ENCODE measurements at places on chromosomes 12 and 14.

- DNase-seq, result no peak
Measured at GRCh38 chr14:38553586-38553985, 297.7 kb upstream of the CLEC14A start.

DNA sequence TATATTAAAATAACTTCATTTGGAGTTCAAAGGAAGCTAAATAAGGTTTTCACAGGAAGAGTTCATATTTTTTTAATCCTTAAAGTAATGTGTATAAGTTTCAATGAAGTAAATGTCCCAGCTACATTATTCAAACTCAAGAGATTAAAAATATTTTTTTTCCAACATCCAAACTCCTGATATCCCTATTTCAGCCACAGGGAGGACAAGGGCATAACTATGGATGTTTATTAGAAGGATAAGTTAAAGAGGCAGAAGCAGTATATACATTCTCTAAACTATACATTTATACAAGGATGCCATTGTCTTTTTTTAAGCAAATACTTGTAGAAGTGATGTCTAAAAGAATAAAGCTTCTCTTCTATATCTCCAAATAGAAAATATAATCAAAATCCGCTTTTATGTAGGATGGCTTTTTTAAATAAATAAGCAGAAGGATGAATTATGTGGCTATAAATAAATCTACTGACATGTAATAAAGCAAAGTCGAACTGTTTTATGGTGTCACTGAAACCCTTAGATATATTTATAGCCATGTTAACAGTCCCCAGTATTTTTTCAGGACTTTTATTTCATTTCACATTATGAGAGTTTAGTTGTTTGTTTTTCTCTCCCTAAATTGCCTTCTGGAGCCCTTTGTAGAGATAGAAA is 936.5 kb downstream of the DIO2 start:
- DNase-seq, result no peak

GRCh38 chr14:85934123-85934885 is 404.4 kb downstream of the FLRT2 start:
- peak; percentile 92 for DNase-seq

DNA sequence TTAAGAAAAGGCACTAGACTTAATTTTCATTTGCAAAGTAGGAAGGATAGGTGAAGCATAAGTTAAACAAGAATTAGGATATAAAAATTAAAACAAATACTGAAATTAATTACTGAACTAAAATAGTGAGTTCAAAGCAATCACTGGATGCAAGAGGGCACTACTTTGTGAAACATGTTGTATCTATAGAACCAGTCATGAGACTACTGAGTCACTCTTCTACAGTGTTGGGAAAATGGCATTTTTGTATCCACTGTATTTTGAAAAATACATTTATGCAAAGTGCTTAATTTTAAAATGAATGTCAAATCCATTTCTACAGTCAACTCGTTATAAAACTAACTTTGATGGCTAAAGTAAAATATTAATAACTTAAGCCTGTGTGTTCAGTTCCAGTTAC is 47.9 kb downstream of the SEL1L start:
- DNase-seq, result no peak

DNA sequence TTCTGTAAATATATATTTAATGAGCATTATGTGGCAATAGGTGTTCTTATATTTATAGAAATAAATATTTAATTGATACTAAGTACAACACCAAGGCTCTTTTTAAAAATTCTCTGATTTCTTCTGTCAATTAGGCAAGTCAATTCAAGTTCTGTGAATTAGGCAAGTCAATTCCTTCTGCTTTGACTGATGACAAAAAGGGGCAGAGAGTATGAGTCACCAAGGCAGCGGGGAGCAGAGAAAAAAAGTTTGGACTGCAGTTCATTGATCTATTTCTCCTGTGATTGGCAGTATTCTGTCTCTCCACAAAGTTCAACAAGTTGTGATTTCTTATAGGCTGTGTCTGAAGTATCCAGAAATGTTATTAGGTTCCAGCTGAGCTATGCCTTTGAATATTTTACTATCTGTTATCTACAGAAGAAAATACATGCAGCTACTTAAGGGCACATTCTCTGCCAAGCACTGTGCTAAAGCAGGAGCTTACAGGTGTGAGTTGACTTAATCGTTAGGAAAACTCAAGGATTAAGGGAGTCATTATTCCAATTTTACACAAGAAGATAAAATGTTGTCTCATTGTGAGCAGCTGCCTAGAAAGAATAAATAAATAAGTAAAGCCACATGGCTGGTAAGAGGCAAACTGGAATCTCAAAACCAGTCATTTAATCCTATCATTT is 206.4 kb upstream of the ALG10B start:
- no peak for DNase-seq

GRCh38 chr12:11757095-11757494 is 107.6 kb downstream of the ETV6 start:
- no peak for DNase-seq

DNA sequence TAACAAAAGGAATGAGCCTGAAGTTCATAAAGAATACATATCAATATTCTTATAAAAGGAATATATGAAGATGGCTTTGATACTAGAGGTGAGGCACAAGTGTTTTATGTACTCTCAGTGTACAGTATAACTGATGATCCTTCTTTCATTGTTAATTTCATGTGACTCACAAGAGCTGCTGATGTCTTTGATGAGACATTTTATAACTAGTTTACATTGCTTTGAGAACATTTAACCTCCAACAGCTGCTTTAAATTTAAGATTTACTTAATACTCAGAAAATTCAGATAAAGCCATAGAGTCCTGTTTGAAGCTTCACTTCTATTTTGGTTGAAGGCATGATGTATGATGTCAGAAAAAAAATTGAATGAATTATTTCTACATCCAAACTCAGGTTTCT is 59.8 kb downstream of the WASHC4 start:
- DNase-seq, result no peak

GRCh38 chr14:101968186-101968585 is 3.8 kb downstream of the DYNC1H1 start:
- DNase-seq, result no peak

GRCh38 chr12:54328595-54329337 is 3.8 kb downstream of the COPZ1 start:
- no peak for DNase-seq

DNA sequence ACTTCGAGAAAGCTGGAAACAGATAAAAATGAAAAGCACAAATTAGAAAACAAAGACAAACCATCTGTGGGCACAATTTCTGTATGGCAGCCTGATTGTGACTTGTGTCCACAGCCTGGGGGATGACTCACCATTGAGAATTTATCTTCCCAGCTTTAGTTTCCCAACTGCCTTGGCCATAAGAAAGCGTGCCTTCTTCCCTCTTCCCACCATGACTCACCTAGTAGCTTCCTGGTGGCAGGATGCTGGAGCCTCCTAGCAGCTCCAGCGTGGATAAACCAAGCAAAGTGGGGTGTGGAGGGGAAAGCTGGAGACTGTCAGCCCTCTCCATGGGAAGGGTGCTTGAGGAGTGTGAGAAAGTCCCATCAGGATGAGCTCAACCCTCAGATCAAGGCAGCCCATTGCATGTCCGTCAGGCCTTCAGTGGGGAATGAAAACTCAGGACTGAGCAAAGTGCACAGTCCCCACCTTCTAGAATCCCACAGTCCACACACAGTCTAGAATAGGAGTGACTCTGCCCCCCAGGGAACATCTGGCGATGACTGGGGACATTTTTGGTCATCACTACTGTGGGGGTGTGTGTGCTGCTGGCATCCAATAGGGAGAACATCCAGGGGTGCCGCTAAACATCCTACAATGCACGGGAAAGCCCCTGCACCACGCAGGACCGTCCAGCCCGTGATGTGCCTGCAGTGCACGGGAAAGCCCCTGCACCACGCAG is 22.4 kb upstream of the SERPINA6 start:
- DNase-seq, result no peak

DNA sequence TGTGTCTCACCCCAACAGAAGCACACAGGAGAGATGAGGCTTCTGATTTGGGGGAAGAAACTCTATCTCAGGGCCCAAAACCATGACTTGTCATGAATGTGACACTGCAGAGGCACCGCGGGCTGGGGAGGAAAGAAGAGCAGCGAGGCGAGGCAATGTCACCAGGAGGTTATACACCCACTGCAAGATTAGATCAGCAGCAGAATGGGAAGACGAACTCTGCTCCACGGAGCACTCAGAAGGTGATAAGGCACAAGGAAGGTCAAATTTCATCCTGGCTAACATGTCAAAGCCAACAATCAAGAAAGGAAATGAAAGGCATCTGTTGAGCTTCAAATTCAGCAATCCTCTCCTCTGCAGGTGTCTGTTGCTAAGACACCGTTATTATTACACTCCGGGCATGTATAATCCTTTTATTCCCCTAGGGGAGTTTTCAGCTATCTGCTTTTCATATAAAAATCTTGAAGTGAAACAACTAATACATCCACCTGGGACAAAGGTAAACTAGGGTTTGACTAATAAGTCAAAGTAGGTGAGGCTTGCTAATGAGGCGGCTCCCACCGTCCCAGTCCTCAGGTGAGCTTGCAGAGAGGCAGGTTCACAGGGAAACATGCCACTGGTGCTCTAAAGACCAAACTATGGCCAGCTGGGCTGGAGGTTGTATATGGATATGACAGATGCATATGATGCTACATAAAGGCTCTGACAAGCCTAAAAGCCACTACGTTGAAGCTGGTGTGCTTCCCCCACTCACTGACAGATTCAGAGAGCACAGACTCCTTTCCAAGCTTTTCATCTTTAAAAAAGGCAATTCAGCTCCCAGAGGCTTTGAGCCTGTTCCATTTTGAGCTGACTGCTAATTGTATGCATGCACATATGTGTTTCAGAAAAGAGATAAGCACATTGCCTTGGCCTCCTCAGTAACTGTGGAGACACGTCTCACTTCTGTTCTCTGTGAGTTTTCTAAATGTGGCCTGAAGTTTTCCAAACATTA is 221.2 kb downstream of the NELL2 start:
- no peak for DNase-seq

GRCh38 chr12:92244036-92244435 is 98.4 kb upstream of the BTG1 start:
- DNase-seq, result no peak

DNA sequence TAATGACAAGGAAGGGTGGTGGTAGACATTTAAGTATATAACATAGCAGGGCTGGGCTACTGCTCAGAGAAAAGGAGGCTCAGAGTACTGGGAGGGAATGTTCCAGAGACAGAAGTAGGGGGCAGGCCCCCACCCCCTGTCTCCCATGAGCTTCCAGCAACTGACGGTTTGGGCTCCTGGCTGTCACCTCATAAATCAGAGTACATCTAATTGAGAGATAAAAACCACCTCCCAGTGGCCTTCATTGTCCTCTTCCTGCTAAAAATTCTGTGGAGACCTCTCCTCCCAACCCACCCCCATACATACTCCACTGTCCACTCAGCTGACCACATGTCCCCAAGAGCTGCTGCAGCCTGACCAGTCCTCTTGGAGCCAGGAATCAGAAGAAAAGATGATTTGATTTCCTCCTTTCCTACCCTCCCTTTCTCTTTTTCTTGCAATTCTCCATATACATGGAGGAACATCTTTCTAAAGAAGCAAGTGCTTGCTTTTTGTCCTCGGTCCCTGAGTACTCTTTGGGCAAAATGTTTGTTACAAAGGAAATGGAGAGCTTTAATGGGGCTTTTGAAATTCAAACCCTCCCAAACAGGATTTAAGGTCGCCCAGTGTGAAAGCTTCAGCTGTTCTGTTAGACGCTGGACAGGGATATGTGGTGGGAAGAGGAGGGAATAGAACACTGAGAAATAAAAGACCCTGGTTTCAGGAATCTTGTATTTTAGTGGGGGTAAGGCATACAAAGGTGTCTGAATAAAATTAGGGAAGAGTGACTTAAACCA is 16.4 kb upstream of the KCNA5 start:
- no peak for DNase-seq

DNA sequence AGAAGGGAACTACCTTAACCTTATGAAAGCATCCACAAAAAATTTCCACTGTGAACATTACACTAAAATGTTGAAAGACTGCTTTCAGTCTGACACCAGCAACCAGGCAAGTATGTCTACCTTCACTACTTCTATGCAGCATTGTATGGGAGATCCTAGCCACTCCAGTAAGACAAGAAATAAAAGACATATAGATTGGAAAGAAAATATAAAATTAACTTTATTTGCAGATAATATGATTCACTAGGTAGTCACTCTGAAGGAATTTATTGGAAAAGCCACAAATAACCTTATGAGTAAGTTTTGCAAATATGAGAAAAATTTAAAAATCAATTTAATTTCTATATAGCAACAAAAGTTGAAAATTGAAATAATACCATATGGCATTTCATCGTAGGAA is 172.0 kb downstream of the RERGL start:
- DNase-seq, result no peak

GRCh38 chr12:80553316-80553715 is 109.3 kb downstream of the PTPRQ start:
- DNase-seq, result no peak

DNA sequence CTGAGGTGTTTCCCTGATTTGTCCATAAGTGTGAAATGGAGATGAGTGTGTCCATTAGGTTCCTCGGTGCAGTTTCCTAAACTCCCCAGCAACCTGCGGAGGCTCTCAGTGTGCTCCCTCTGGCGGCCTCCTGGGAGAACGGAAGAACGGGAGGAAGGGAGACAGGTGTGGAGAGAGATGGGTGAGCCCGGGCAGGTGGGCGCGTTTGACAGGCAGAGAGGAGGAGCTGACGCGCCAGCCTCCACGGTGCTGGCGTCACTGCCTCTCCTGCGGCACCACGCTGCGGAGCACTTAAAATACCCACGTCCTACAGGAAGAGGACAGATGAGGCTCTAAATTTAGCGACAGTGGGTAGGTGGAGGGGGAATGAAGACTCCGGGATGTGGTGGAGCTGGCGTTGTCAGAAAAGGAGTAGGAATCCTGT is 26.8 kb upstream of the PEX5 start:
- DNase-seq, result peak; percentile 13

DNA sequence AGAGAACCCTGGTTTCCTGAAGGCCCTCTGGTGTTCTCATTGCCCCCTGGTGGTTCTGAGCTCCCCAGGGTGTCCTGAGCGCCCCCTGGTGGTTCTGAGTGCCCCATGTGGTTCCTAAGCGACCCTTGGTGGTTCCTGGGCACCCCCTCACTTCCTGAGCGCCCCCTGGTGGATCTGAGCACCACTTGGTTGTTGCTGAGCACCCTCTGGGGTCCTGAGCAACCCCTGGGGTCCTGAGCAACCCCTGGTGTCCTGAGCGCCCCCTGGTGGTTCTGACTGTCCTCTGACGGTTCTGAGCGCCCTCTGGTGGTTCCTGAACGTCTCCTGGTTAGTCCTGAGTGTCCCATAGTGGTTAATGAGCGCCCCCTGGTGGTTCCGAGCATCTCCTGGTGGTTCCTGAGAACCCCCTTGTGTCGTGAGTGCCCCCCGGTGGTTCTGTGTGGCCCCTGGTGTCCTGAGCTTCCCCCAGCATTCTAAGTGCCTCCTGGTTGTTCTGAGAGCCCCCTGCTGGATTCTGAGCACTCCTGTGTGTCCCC is 568.3 kb downstream of the TMEM121 start:
- DNase-seq, result peak; percentile 89

- DNase-seq, result no peak
Measured at GRCh38 chr14:54127526-54127925, 170.9 kb upstream of the BMP4 start.

- DNase-seq, result no peak
Measured at GRCh38 chr12:13161172-13161571, 35.4 kb upstream of the EMP1 start.

DNA sequence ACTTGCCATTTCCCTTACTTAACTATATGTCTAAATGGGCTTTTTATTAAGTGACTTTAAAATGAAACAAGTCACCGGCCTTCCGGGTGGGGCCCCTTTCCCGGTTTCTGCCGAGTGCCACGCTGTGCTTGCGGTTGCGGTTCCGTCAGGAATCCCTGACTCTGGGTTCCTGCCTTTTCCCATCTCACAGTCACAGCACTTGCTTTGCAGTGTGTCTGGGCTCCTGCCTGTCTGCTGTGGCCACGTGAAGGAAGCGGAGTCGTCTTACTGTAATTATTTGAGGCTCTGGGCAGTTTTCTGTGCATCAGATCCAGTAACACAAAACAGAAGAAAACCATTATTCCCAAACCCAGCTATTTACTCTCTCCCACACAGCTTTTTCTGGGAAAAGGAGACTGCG is 44.0 kb upstream of the FRMD6 start:
- no peak for DNase-seq
